NCI-H2081 treated with DMSO at 0.1 percent for 48 hours (cell line): ENCODE measurements at places on chromosomes 2 and 18.

GRCh38 chr2:3597567-3597966, 2.7 kb downstream of the COLEC11 start:
- DNase-seq, result no peak

DNA sequence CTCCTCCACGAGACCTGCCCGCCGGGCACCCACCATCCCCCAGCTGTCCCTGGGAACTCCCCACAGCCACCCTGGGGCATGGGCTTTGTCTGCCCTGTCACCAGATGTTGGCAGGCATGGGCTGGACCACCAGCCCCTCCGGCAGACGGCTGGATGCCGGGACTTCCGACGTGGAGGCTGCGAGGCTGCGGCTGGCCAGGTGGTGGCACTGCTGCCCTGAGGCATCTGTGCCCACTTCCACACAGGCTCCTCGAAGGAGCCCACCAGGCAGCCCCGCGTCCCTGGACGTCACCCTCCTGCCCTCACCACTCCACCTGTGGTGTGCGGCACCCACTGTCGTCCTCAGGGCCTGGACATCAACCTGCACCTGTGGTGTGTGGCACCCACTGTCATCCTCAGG, 319.9 kb upstream of the SALL3 start:
- DNase-seq, result no peak

DNA sequence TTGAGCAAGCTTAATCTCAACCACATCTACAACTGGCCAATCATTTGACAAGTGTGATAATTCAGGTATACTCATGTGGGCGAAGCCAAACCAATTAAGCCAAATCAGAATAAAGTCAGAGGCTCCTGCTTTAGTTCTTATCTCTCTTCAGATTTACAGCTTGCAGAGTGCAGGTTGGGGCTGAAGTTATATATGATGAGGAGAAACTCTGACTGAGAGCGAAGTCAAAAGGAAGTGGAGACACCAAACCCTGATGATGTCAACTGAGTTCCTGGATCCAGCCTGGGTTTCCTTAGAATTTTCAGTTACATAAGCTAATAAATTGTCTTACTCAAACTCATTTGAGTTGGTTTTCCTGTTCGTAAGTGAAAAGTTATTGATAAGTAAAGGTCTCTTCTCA, 73.9 kb downstream of the ASXL2 start:
- no peak for DNase-seq

- DNase-seq, result no peak
Measured at GRCh38 chr2:32931945-32932709, 14.6 kb upstream of the LTBP1 start.

DNA sequence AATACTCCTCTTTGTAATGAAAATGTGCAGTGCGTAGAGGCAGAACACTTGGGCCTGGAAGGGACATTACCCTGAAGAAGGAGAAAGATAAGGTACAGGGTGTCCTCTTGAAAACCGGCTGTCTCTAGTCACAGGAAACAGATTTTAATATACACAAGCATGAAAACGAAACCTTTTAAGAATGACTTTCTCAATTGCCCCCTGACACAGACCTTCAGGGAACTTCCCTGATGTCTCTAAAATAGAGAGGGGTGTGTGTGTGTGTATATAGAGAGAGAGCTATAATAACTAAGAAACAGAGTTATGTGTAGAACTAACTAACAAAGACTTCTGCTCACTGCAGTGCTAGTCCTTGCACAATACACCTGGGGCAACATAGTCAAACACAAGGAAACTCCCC, 780.0 kb downstream of the CNTNAP5 start:
- no peak for DNase-seq

- no peak for DNase-seq
Measured at GRCh38 chr2:31865215-31865614, 145.6 kb downstream of the MEMO1 start.

GRCh38 chr2:199804831-199805230, 46.2 kb downstream of the FTCDNL1 start:
- DNase-seq, result no peak

DNA sequence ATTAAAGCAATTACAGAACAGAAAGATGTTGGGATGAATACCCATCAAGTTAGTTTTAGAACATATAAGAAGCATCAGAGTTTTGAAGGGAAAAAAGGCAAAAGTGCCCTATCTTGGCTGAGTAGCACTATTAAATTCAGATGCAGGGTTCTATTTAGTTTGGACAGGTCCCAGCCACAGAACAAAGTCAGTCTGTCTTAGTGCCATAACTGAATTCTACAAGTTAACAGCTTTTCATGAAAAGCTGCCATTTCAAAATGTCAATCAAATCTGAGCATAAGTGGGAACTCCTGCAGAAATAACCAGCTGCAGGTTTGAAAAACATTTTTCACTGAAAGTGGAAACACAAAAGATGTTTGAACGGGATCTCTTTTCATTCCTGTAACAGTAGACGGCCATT, 160.4 kb downstream of the SRBD1 start:
- peak; percentile 21 for DNase-seq

DNA sequence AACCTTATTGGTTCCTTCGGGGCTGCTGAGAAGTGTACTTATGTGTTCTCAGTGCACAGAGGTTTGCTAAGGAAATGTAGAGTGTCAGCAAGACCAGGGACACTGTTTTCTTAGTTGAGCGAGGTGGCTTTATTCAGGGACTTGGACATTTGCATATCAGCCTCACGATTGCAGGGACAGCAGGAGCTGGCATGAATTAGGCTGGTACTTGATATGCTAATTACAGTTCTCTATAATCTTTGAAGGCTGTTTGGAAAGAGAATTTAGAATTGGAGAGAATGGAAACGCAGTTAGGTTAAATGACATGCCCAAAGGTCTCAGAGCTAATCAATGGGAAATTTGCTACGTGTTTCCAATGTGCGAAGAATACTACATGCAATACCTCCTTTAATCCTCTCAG, 18.7 kb upstream of the MTCL1 start:
- DNase-seq, result no peak

DNA sequence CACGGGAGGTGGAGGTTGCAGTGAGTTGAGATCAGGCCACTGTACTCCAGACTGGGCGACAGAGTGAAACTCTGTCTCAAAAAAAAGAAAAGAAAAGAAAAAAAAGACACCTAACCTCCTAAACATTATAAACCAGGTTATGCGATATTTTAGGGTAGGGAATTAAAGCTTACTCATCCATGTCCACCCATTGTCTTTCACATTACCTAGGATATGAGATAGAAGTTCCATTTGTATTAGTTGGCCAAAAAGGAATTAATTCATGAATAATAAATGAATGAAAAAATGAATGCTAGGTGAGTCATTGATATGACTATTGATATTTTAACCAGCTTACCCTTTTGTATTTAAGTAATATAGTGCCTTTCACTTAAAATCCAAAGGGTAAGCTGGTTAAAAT, 132.9 kb downstream of the FAM161A start:
- DNase-seq, result no peak

- no peak for DNase-seq
Measured at GRCh38 chr18:10184776-10185175, 269.7 kb upstream of the APCDD1 start.

DNA sequence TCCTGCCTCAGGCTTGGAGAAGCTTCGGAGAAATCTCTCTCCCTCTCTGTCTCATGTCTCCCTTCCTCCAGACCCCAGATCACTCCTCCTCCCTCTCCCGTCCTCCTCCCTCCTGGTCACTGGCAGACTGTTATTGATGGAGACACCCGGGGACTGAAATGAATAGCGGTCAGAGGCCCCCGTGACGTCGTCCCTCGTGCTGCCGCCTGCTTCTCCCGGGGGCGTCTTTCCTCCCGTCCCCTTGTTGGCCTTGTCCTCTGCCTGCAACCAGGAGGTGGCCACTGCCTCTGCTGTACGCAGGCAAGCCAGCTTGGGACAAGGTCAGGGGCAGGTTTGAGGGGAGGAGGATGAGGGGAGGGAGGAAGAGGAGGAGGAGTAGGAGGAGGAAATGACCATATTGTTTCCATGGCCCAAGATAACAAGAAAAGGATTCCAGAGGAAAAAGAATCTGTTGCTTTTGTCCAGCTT, 78.2 kb downstream of the CELF4 start:
- DNase-seq, result no peak
